Karpas-422 (cell line): ENCODE measurements at places on chromosomes 12 and 14.

DNA sequence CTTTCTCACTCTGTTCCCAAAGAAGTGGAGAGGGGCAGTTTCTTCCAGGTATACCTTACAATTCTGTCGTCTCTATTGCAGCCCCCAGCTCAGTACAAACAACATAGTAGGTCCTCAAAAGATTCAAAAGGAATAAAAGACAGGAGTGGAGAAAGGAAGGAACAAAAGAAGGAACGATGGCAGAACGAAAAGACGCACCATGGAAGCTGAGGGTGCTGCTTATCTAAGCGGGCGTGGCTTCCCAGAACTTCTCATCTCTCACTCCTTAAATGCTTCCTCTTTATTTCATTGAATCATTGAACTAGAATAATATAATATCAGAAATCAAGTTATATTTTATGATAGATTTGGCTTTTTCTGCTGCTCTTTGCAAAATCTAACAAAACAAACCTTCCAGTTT, 13.7 kb upstream of the LTA4H start:
- DNase-seq: no peak

GRCh38 chr14:55930016-55930784, 188.0 kb upstream of the PELI2 start:
- no peak for DNase-seq

- no peak for DNase-seq
Measured at GRCh38 chr14:88605594-88605993, 42.8 kb downstream of the ZC3H14 start.

GRCh38 chr12:127909041-127909440, 357.9 kb upstream of the TMEM132C start:
- DNase-seq: no peak

DNA sequence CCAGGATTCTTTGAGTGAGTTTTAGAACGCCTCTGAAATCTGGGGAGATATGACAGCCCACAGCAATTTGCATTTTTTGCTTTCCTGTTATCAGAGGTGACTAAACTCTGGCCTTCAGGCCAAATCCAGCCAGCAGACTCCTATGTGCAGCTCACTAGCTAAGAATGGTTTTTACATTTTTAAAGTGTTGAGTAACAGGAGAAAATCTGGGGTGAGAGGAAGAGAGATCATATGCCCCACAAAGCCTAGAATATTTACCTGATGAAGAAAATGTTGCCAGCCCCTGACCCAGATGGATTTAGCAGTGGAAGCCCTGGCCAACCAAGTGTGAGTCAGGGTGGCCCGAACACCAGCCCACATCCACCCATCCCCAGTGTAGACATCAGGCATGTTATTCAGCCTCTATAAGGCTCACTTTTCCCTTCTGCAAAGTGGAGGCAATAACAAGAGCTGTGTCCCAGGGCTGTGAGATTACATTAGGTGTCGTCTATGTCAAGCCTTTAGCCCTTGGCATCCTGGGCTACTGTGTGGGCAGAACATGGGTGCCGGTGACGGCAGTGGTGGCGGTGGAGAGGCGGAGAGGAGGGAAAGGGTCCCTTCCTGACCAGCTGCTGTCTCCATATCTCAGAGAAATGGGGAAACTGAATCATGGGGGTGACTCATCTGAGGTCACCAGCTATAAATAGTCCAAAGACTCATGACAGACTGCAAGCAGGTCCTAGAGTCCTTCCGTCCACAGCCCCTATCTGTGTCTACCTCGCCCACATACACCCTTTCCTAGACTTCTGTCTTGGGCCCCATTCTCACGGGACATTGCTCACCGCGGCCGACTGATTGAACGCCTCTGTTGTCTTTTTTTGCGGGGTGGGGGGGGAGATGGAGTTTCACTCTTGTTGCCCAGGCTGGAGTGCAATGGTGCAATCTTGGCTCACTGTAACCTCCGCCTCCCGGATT, 32.6 kb upstream of the CD9 start:
- DNase-seq: peak; percentile 47

GRCh38 chr14:93676416-93676958, 111.8 kb downstream of the PRIMA1 start:
- no peak for DNase-seq

DNA sequence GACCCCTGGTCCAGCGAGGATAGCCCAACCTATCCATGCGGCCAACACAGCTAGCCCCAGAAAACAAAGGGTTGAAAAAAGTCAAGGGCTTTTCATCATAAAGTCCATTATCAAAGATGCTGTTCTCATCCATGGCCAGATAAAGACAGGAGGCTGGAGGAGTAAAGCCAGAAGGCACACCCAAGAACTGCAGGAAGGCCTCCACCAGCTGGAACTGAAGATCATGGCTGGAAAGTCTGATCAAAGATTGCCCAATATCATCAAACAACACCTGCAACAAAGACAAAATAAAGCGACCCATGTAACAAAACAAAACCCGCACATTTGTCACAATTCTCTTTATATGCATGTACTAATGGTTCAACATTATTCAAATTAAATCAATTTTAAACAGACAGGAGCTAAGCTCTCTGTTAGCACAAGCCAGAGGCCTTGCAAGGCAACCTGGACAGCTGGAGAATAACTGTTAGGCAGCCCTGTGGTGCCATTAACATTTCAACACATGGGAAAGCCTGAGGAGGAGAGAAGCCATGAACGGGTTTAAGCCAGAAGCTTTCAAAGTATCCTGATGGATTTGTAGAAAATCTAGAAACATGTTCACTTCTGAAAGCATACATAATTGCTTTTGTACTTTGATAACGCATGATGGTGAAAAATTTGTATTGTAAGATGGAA, 34.1 kb downstream of the PSMC1 start:
- DNase-seq: no peak

GRCh38 chr12:88579601-88580050, 645 bp downstream of the KITLG start:
- DNase-seq: no peak

DNA sequence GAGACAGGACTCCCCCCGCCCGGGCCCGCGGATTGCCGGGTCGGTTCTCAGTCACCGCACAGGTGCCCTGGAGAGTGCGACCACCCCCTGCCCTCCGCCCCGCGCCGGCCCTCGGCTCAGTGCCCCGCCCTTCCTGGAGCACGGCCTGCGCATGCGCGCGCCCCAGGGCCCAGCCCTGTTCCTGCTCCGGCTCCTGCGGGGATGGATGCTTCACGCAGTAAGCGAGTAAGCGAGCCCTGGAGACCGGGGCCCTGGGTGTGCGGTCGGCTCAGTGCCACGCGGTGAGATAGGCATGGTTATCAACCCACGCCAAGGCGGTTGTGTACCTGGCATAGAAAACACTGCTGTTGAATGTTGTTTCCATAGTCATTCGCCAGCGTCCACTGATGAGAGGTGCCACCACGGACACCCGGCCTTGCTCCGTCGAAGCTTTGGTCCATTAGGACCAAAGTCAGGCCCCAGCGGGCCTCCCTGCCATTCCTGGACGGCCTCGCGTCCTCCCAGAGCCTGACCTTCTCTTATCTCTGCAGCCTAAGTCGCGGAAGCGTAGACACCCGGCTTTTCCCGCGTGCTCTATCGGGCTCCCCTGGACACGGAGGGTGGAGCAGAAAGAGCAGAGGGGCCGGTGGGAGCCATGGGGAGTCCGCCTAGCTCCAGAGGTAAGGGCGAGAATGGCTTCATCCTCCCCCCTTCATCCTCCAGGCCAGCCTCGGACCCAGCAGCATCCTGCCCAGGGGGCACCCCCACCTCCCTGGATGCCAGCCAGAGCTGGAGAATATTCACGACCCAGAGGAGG, 90.6 kb downstream of the PAPOLA start:
- peak; percentile 77 for DNase-seq

GRCh38 chr14:95137804-95138167, 19.5 kb downstream of the DICER1 start:
- DNase-seq: no peak

- no peak for DNase-seq
Measured at GRCh38 chr14:74064883-74065282, 19.4 kb downstream of the ALDH6A1 start.

- DNase-seq: peak; percentile 60
Measured at GRCh38 chr12:28172434-28173030, 17.7 kb upstream of the CCDC91 start.

GRCh38 chr12:94386422-94386821, 73.2 kb downstream of the CEP83 start:
- DNase-seq: no peak

DNA sequence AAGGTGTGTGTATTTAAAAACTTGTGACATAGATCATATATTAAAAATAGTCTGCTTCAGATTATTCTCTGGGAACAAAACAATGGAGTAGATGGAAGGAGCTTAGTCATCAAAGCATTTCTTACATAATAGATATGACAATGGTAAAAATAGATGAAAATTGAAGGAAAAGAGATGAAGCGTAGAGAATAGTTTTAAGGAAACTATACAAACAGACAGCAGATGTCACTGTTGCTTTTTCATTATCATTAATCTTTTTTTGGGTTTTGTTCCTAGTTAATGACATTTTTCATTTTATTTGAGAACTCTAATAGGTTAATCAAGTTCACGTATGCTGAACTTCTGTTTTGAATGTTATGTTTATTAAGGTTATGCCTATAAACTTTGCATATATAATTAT, 149.2 kb upstream of the FBXO33 start:
- DNase-seq: peak; percentile 65
